NCI-H1436 treated with DMSO at 0.1 percent for 48 hours (cell line): ENCODE measurements at places on chromosomes 2 and 18.

DNA sequence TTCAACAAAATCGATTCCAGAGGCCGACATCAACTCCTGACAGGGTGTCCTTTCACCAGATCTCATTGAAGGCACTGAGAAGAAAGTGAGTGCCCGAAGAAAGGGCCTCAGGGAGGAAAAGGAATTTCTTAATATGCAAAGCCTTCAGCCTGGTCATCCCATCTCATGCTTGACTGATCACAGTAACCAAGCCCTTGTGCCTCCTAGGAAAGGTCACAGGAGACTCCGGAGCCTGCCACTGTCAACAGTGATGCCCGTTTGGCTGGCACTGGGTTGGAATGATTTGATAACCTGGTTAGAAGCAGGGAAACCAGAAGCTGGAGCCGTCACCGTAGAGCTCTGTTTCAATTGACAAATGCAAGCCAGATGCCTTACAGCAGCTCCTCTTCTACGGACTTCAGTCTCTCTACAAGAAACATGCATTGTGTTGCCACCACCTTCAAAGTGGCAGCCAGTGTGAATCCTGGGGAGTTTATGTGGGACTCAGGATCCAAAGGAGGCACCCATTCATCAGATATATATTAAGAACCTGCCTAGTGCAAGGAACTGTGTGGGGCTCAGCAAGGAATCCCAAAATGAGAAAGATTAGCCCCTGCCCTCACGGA, 24.6 kb downstream of the COX7A2L start:
- DNase-seq = no peak

DNA sequence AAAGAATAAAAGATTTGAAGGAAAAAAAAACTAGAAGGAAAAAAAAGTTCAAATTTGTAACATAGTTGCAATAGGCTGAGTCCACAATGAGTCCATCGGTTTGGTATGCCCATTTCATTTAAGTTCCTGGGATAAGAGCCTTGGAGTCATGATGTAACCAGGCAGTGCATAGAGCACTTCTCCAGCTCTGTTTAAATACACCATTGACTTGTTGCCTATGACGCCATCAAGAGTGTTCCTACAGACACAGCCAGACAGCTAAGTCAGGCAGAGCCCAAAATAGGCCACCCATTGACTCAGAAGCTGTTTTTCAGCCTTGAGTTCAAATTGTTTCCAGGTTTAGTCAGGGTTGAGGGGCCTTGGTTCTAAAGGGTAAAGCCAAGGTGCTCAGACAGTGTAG, 44.9 kb downstream of the SOCS6 start:
- no peak for DNase-seq

GRCh38 chr2:224723586-224724217, 7.5 kb upstream of the CCDC195 start:
- DNase-seq = no peak

- no peak for DNase-seq
These were observed 109.5 kb upstream of the DAPL1 start for GRCh38 chr2:158685646-158686045.

DNA sequence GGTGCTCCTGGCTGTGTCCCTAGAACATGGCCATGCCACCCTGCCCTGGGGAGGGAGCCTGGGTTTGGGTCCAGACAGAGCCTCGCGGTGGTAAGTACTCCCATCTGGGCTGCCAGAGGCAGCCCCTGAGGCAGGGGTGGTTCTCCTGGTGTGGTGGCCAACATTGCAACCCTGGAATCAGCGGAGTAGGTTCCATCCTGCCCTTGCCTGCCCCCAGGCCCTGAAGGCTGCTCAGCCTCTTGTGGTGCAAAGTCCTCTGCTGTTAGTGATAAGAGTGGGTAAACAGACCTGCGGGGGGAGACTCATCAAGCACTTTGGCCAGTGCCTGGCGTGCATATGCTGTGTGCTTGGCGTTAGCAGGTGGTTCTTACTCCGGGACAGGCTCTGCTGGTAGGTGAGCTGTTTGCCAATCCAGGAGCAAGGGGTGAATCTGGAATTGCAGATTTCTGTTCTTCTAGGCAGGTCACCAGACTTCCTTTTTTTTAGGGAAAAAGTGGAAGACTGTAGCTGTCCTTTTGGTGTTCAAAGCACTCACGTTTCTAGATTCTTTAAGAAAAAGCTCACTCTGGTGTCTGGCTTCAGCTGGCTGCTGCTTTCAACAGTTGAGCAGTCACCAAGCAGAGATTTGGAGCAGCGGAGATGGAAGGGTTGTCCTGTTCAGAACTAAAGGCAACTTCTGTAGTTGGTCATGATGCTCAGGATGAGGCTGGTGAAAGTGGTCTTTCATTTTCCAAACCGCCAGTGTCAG, 3.2 kb downstream of the CNNM3 start:
- DNase-seq = no peak

DNA sequence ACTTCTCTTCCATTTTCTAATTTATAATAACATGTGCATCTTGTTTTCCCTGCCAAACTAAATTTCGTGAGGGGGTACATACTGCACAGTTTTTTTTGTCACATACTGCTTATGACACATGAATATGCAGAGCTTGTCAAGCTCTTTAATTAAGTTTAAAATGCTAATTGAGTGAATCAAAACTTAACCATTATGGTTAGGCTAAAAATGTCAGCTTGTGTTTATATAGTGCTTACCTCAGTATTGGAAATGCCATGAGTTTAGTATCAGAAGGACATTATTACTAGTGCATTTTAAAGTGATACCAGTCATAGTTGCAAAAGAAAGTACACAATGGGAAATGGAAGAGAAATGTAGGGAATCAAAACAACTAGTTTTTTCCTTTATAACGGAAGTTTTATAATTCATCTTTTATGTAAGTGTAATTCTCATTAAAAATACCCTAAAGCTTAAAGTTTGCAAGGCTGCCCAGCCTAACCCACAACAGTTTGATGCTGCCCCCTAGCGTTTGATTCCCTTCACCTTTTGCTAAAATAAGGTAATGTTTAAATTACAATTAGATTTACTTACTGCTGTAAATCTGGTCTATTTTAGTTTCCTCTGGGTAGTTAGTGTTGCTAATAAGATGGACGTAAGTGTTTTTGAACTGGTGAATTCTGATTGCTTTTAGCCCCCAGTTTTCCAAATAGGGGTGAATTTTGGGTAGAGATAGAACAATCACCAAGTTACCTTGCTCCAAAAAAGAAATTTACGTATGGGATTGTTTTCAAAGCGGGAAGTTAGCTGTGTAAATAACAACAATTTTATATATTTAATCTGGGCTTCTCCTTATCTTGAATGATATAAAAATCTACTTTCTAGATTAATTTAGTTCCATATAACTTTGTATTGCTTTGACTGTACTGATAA, 3.2 kb downstream of the SLC39A10 start:
- DNase-seq = no peak

DNA sequence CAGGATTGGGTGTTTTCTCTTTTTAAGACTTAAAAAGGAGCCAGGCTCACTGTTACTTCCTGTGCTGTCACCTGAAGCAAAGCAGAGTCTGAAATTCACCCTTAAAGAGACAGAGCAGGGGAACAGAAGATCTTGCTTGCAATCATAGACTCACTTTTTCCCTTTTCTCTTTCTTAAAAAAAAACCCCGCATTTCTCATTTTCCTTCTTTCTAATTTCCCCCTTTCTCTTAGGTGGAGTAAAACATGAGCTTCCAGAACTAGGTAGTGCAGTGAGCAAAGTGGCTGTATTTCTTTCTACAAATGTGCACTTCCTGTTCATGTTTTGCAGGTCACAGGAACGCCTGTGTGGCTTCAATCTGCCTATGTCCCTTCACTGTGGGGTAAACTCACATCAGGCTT, 381.2 kb downstream of the LPIN1 start:
- DNase-seq = no peak

DNA sequence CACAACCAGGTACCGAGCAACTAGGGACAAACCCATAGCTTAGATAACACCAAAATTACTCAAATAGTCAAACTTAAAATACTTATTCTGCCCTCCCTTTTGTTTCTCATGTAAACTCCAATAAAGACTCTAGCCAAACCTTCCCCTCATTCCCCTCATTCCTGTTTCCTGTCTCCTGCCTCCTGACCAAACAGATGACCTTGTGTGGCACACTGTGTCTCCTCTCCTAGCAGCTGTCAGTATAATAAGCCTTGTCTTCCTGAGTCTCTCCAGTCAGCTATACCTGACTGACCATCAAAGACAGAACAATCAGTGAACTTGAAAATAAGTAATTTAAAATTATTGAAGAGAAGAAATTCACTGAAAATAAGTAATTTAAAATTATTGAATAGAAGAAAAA, 14.3 kb downstream of the SULT1C4 start:
- no peak for DNase-seq

DNA sequence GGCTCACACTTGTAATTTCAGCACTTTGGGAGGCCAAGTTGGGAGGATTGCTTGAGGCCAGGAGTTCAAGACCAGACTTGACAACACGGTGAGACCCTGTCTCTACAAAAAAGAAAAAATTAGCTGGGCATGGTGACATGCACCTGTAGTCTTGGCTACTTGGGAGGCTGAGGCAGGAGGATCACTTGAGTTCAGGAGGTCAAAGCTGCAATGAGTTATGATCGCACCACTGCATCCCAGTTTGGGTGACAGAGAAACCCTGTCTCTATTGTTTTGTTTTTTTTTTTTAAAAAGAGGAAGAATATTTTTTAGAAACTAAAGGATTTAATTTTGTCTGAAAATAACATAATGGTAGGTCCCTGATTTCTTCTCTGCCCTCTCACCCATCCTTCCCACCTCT, 79.4 kb upstream of the TMEM200C start:
- no peak for DNase-seq

GRCh38 chr2:238761868-238762267, 86.0 kb upstream of the TWIST2 start:
- no peak for DNase-seq

GRCh38 chr2:86420913-86421312, 20.3 kb upstream of the KDM3A start:
- no peak for DNase-seq

GRCh38 chr18:21386523-21387240, 144.7 kb downstream of the GREB1L start:
- no peak for DNase-seq

DNA sequence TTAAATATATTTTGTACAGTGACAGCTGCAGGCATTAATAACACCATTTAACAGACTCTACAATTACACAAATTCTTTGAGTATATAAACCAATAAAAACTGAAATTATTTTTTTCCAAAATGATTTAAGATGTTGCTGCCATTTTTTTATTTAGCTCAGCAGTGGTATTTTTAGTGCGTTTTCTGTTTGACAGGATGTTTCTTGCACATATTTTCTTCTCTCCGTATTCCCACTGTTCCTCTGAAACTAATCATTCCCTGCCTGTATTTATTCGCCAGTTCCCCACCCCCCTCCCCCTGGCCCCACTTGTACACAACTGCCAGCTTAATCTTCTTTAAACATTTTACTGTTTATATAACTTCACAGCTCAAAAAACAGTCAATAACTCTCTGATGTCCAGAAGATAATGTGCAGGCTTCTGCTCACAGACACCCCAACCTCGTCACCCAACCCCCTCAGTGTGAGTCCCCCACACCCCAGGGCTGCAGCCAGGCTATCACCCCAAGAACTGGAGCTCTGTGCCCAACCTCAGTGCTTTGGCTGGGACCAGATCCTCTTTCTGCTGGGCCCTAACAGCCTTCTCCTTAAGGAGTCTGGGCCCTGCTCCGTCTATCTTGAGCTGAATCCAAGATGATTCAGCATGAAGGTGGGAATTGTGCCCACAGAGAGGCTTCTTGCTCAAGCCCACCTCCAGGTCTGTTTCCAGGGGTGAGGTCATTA, 41.6 kb upstream of the MAP4K4 start:
- no peak for DNase-seq

DNA sequence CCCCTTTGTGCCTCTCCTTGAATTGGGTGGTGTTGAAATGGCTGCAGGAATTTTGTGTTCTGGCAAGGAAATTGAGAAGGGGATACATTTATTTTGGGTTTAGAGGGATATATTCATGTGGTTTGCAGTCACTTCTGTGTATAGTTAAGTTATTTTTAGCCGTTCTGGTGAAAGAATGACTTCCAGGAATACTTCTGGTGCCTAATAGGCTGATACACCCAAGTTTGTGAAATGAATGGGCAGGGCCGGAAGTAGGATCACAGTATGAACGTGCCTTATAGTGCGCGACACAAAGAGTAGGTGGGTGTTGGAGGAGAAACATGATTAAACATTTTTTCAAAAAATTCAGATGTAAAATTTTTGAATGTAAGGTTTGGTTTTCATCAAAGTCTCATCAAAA, 168.6 kb upstream of the ATP5MC3 start:
- no peak for DNase-seq
